Activated CD4-positive, alpha-beta memory T cell treated with anti-CD3 and anti-CD28 coated beads for 36 hours (primary cell): ENCODE measurements at places on chromosomes 4 and X. TPM values are rescaled to one million over a fixed set of nuclear protein-coding genes. Genes with fewer than 3 reads are reported as not detected.

GRCh38 chrX:20753076-20753475 is 486.4 kb upstream of the RPS6KA3 start:
- DNase-seq, result no peak

DNA sequence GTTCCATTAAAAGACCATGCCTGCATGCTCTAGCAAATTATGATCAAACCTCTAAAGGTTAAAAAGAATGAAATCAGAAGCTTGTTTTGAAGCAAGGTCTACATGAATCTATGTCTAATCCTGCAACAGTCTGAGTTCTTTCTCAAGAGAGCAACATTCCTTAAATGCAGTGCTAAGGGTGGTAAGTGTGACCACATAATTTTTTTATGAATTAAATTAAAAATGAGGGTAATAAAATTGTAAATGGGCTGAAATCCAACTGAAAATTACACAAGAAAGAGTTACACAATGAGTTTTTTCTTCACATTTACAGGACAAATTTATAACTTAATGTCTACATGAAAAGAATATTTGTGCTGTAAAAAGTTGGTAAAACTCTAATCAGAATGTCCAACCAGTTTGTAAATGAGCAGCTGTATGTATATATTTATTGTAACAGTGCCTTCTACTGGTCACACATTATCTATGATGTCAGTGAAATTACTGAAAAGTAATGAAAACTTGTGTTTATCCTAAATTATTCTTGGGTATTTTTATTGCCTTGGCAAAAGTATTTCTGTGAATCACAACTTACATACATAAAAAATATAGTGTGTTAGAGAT is 336.3 kb upstream of the PITX2 start:
- no peak for DNase-seq

- no peak for DNase-seq
These were observed 34.1 kb downstream of the SPINK2 start for GRCh38 chr4:56787380-56787779.

GRCh38 chr4:182320580-182320979 is 77.4 kb downstream of the TENM3 start:
- no peak for DNase-seq

GRCh38 chr4:127052742-127053141 is 580.0 kb upstream of the INTU start:
- no peak for DNase-seq

- no peak for DNase-seq
These were observed 88.0 kb downstream of the ATP11C start for GRCh38 chrX:139844884-139845283.

- DNase-seq, result no peak
These were observed 277.2 kb downstream of the HS3ST1 start for GRCh38 chr4:11151500-11151899.

- DNase-seq, result no peak
These were observed 2361.6 kb upstream of the AGA start for GRCh38 chr4:179803857-179804256.

The ETDA gene
- total RNA-seq, result not detected

The MEPE gene
- total RNA-seq, result not detected

The EDA2R gene
- 1.1 TPM for total RNA-seq

The PWWP3B gene
- total RNA-seq, result not detected

The MXRA5 gene
- total RNA-seq, result not detected

The KLF8 gene
- total RNA-seq, result 3.2 TPM
